Activated T-helper 17 cell treated with anti-CD3 and anti-CD28 coated beads, Interleukin-2, amount 50 U/mL, for 72 hours (primary cell): ENCODE measurements at places on chromosomes 7 and 10.

GRCh38 chr7:115008465-115009114, 86.7 kb downstream of the MDFIC start:
- ATAC-seq = peak; percentile 62

DNA sequence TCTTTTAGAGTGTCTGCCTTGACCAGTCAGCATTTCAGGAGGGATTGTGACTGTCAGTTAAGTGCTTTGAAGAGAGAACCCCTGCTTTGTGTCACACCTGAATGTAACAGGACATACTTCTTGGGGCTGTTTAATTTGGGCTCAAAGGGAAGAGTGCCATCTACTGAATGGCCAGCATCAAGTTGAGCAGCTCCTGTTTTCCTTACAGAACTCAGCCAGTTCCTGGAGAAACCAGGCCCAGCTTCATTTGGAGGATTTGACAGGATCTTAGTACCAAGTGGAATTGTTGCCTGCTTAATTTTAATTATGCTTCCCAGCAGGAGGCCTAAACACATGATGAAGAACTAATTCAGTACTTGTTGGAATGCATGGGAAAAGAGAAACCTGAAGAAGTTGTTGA, 8.3 kb downstream of the ADD3 start:
- no peak for ATAC-seq

GRCh38 chr7:130127404-130127803, 57.1 kb downstream of the KLHDC10 start:
- no peak for ATAC-seq

DNA sequence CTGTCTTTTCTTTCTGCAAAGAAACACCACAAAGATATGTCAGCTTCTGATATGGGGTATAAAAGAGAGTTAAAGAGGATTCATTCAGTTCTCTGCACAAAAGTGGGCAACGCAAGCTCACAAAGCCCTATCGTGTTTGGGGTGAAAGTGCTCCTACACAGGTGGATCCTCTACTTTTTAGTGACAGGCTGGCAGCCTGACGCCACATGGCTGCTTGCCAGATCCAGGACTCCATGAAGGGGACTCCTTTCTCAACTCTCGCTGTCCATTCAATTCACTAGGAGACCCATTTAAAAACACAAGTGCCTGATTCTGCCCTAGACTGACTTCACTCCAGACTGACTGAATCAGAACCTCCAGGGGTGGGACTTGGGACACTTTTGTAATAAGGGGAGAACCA, 8.0 kb downstream of the PARP12 start:
- ATAC-seq = no peak

DNA sequence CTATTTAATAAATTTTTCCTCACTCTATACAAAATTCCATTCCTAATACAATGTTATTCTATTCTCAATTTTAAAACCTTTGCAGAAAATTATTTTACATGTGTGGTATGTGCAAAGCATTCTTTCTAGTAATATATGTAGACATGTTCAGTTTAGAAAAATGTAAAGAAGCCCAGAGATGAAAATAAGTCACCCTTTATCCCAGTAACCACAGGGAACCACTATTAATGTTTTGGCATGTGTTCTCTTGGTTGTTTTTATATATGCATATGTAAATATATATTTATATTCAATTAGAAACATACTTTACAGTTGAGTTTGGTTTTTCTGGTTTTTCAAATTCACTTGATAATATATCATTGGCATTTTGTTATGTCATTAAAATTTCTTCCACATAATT, 14.8 kb upstream of the GLCCI1 start:
- ATAC-seq = no peak

DNA sequence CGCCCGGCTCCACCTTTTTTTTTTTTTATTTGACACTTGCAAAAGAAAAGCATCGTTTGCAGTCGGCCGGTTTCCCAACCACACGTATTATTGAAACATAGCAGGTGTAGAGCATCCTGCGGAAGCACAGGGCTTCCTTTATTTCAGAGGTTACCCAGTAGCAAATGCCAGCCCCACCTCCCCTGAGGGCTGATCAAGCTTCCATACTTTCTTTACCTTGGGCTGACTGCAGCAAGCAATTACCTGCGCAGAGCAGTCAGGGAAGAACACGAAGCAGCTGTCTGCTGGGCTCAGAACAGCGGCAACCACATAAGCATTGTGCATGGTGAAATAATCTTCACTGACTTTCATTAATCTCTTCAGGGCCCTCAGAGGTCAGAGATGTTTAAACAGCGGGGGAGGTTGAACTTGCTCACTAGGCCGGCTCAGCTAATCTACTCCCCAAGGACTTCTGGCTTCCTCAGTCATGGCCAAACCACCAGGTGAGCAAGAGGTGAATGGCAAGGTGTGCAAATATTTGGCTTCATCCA, 784.7 kb upstream of the AUTS2 start:
- no peak for ATAC-seq

GRCh38 chr10:79188154-79188965, 119.6 kb downstream of the ZMIZ1 start:
- no peak for ATAC-seq

DNA sequence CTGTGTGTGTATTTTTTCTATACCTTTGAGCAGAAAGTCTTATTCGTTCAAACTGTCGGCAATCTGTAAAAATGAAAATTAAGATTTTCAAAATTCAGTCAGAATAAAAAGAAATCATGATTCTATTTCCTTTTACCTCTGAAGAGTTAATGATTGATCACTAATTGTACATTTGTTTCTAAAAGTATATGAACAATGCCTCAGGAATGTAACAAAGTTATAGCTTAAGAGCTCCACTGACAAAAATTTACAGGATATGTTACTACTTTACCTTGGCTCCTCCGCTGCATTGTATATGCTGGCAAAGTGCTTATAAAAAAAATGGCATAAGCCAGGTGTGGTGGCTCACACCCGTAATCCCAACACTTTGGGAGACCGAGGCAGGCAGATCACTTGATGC, 225.7 kb downstream of the VTI1A start:
- ATAC-seq = no peak

DNA sequence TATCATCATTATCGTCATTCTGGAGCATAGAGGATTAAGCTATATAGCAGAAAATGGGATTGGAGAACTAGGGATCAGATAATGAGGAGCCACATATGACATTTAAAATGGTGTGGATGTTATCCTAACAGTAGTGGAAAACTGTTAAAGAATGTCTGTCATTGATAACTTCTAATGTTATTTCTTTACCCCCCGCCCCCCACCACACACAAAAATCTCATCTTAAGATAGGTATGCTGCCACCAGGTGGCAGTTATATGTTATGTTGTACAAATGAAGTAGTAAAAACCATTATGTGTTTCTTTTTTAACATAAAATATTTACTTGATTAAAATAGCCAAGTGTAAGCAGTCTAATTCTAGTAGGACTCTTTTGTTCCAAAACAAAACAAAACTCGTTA, 13.0 kb downstream of the AKAP9 start:
- ATAC-seq = no peak

DNA sequence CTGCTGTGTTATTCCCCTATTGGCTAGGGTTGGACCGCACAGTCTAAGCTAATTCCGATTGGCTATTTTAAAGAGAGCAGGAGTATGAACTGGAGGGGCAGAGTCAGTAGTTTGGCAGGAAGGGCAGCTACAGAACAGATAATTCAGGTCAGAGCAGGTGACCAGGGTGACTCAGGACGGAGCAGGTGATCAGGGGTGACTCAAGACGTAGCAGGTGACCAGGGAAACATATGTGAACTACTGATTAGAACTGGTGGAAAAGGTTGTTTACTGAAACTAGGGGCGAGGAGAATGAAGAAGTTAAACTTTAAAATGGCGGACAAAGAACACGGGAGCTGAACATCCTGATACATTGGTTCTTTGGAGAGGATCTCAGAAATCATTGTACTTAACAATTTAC, 102.3 kb downstream of the CCDC7 start:
- ATAC-seq = no peak

DNA sequence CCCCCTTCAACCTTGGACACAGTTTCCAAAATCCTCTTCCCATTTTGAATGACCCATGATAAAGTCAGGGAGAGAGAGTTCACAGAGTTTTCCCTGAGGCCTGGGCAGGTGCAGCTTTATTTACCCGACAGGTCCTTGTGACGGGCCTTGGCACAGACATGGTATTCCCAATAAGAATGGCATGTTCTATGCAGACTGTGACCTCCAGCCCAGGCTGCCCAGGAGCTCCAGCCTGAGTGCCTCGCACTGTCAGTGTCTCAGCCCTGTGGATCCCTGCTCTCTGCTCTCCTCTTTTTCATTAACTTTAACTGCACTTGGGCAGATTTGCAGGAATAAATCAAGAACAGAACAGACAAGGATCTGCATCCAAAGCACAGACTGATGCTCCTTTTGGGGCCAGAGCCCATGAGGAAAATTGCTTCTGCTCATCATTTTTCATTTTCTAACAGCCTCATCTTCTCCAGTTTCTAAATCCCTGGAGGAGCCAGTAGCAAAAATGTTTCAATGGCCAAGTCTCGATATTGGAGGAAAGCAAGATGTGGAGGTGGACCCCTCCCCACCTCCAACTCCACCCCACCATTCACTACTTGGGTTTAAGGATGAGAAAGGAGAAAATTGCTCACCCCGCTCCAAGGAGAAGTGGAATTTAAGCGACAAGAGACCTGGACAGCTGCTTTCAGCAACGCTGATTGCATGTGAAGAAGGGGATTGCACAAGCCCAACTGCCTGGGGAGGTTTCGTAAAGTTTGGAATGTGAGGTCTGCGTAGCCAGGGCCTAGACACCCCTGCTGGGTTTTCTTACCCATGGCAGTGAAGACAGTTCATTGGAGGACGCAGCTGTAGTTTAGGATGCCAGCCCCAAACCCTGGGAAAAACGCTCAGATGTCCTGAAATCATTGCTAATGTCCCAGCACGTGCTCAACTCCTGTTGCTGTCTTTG, 225.9 kb downstream of the WDR11 start:
- ATAC-seq = no peak

DNA sequence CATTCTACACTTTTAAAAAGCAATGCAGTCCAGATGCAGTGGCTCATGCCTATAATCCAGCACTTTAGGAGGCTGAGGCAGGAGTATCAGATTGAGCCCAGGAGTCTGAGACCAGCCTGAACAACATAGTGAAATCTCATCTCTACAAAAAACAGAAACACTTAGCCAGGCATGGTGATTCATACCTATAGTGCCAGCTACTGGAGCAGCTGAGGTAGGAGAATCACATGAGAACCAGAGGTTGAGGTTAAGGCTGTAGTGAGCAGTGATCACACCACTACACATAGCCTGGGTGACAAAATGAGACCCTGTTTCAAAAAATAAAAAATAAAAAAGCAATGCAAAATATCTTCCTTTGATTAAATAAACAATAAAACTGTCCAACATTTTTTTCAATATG, 205.2 kb downstream of the GRM8 start:
- no peak for ATAC-seq

DNA sequence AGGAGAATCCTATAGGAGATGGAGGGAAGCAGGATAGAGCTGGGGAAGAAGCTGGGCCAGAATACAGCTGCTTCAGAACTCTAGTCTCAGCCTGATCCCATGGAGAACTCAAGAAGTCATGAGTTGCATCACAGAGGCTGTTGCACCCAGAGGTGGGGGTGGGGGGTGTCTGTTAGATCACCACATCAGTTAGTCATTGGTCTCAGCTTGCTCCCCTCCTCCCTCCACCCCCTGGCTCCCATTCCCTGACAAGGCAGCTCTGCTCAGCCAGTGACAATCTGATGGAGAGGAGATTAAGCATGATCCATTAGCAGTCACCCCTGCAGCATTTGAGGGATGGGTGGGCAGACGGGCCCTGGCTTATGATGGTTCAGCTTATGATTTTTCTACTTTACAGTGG, 58.4 kb upstream of the FGL2 start:
- ATAC-seq = no peak

- ATAC-seq = no peak
Observed at GRCh38 chr10:57334523-57334922, 933.2 kb downstream of the IPMK start.

- no peak for ATAC-seq
Observed at GRCh38 chr10:11884706-11885423, 61.7 kb downstream of the PROSER2 start.

- ATAC-seq = peak; percentile 62
Observed at GRCh38 chr7:135159359-135160085, 11.0 kb downstream of the CYREN start.

DNA sequence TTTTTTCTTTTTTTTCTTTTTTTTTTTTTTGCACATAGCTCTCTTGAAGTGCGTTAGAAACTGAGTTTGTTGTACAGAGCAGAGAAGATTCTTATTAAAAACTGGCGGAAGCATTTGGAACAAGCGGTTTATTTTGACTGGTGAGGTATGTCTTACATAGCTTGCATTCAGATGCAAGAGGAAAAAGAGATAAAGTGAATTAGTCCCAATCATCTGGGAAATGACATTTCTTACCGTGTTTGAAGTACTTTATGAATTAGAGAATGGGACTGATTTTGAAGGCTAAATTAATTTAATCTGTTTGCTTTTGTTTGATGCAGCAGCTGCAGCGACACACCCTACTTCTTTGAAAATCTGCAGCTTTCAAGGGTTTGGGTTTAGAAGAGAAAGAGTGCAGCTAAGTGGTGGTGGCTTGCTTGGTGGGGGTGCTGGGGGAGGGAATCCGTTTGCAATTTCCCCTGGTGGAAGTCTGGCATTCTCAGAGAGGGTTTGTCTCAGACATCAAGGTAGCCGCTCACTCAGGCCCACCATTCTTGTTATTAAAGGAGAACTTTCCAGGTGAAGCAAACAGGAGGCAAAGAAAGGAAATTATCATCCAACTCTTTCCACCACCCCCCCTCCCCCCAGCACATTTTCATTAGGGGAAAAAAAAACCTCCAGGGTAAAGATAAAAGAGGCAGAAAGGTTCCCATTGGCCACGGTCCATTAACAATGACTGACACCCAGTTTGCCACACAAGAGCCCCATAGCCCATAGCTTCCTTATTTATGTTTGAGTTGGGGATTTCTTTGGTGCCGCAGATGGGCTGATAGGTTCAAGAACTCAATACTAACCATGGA, 231.7 kb downstream of the SKIDA1 start:
- ATAC-seq = no peak
